Heart right ventricle (tissue), 16 donors: ENCODE measurements at places on chromosomes 6 and 20. TPM values are rescaled to one million over a fixed set of nuclear protein-coding genes. Genes with fewer than 3 reads are reported as not detected.

Gene DSP
- 392 TPM for total RNA-seq

Gene CLVS2
- not detected for total RNA-seq

Gene CST1
- total RNA-seq, result not detected

Gene POM121L2
- not detected for total RNA-seq

Gene EYS
- 0.02 TPM for total RNA-seq

Gene NCOA3
- total RNA-seq, result 22.4 TPM

Gene BTNL2
- not detected for total RNA-seq

GRCh38 chr20:54717983-54718382 is 242.6 kb downstream of the DOK5 start:
- H3K27ac ChIP-seq, result no peak overlapping the region
- no peak for DNase-seq
- H3K4me3 ChIP-seq, result no peak overlapping the region
- H3K36me3 ChIP-seq, result no peaks in the 10 kb centered on the region

DNA sequence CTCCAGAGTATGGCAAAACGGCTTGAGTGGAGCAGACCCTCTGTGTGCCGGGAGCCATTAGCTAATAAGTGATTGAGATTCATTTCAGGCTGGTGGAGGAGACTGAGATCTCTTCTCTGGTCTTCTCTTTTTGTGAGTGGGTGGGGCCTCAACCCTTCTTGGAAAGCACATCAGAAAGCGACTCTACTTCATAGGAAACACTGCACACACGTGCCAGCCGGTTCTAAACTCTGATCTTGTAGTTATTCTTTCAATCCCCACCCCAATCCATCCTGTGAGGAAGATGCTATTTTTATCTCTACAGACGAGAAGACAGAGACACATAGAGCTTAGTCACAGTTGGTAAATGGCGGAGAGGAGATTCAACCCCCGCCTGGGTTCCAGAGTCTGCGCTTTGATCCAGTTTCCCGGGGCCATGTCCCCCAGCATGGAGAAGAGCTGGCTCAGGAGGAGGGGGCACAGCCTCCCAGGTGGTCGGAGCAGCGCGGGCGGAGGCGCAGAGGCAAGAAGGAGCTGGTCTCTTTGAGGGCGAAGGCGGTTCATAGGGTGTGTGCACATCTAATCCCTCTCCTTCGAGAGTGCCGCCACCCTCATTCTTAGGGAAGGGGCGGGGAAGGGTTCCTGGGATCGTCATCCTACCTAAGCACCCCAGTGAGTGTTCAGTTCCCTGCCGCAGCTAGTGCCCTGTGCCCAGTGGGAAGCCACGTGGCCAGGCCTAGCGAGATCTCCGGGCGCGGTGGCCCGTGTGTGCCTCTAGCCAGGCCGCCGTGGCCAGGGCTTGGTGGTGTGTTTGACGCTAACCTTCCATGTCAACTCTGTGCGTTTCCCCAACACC is 49.0 kb upstream of the TAGAP start:
- H3K27me3 ChIP-seq, result no peaks in the 10 kb centered on the region
- no peak for DNase-seq
- H3K4me1 ChIP-seq, result no peaks in the 10 kb centered on the region
- H3K36me3 ChIP-seq, result no peaks in the 10 kb centered on the region

DNA sequence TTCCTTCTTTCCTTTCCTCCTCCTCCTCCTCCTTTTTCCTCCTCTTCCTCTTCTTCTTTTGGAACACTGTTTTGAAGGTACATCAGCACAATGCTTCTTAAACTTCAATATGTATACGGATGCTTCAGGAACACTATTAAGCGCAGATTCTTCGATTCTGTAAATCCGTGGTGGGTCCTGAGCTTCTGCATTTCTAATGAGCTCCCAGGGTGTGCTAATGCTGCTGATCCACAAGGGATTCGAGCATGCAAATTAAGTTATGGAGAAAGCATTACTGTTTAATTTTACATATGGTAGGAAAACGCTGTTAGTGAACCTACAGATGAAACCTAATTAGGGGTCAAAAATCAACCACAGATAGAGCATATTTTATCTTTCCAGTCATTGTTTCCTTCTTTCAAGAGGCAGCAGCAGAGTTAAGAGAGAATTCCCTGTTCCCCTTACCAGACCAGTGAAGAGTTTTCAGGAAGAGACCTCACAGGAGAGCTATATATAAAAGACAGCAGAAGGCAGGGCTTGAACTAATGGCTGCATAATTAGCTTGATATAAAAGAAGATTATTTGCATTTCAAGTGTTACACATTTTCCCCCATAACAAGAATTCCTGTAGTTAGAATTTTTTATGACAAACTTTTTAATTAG is 47.2 kb downstream of the KIF13A start:
- no peak for DNase-seq
- H3K4me1 ChIP-seq, result peaks cover 39% of the 10 kb centered on the region
- no peak overlapping the region for H3K4me3 ChIP-seq
- H3K27me3 ChIP-seq, result no peaks in the 10 kb centered on the region
- no peak overlapping the region for H3K27ac ChIP-seq

GRCh38 chr20:5024982-5025381 is 23.7 kb upstream of the SLC23A2 start:
- no peak for DNase-seq
- no peaks in the 10 kb centered on the region for H3K36me3 ChIP-seq
- no peaks in the 10 kb centered on the region for H3K27me3 ChIP-seq

GRCh38 chr6:157791450-157791849 is 31.6 kb upstream of the SNX9 start:
- H3K27ac ChIP-seq, result no peak overlapping the region
- H3K27me3 ChIP-seq, result no peaks in the 10 kb centered on the region
- no peak for DNase-seq
- no peaks in the 10 kb centered on the region for H3K36me3 ChIP-seq
- H3K4me1 ChIP-seq, result peaks cover 29% of the 10 kb centered on the region

DNA sequence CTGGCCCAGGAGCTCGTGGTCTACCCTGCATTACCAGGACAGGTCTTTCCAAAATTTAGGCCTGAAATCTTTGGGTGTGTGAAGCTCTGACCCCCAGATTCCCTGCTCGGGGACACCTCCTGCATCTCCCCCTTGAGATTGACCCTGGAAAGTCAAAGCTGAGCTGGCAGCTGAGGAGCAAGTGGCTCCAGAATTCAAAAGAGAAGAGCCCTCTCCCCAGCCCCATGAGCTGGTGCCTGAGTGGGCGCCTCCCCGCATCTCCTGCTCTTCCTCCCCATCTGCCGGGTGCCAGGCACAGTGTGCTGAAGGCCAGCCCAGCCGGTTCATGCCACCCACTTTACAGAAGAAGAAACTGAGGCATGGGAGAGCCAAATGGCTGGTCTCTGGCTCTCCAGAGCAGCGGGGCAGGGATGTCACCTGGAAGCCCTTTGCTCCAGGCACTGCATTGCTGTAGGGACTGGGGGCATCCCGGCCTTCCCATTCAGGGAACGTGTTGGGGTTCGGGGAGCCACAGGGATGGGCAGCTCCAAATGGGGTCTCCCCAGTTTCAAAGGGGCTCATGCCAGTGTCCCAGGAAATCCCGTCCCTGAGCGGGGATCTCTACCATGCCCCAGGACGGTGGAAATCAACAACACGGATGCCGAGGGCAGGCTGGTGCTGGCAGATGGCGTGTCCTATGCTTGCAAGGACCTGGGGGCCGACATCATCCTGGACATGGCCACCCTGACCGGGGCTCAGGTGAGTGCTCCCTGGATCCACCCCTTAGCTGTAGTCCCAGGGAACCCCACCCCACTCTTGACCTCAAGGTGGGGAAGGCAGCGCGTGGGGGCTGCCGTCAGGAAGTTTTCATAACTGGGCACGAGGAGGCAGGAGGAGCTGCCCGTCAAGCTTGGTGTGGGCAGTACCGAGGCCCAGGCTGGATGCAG is 20.5 kb downstream of the NPEPL1 start:
- peaks cover 22% of the 10 kb centered on the region for H3K36me3 ChIP-seq
- no peaks in the 10 kb centered on the region for H3K4me1 ChIP-seq
- no peak overlapping the region for H3K27ac ChIP-seq
- H3K4me3 ChIP-seq, result no peak overlapping the region

DNA sequence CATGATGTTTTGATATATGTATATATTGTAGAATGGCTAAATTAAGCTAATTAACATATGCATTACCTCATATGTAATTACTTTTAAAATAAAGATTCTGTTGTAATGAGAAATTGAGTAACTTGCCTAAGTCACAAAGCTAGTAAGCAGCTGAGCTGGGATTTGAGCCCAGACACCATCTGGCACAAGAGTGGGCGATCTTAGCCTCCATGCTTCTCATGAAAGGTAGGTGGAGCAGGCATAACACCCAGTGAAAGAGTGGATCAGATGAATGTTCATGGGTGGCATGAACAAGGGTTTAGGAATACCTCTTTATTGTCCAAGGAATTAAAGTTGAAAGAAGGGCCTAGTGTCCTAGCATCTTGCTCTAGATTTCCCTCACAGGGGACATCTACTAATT is 365.4 kb downstream of the TFAP2B start:
- H3K4me3 ChIP-seq, result no peak overlapping the region
- H3K27me3 ChIP-seq, result no peaks in the 10 kb centered on the region
- H3K27ac ChIP-seq, result no peak overlapping the region

DNA sequence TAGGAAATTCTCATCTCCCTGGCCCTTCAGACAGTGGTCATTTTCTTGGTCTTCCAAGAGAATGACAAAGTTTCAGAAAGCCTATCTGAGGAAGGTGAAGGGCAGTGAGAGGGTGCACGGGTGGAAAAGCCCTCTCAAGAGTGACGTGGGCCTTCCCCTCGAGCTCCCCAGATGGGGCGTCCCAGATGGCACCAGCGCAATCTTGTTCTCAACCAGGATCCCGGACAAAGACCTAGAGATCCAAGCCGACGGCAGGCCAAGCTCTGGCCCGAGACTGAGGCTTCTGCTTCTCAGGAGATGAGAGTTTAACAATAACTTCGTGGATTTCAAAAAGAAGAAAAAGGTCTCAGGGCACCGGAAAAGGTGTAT is 797 bp upstream of the ZNF133 start:
- no peaks in the 10 kb centered on the region for H3K27me3 ChIP-seq
- H3K36me3 ChIP-seq, result no peaks in the 10 kb centered on the region
- H3K27ac ChIP-seq, result peak overlapping the region; percentile 91
- peaks cover 13% of the 10 kb centered on the region for H3K4me1 ChIP-seq
- peak overlapping the region; percentile 90 for H3K4me3 ChIP-seq

DNA sequence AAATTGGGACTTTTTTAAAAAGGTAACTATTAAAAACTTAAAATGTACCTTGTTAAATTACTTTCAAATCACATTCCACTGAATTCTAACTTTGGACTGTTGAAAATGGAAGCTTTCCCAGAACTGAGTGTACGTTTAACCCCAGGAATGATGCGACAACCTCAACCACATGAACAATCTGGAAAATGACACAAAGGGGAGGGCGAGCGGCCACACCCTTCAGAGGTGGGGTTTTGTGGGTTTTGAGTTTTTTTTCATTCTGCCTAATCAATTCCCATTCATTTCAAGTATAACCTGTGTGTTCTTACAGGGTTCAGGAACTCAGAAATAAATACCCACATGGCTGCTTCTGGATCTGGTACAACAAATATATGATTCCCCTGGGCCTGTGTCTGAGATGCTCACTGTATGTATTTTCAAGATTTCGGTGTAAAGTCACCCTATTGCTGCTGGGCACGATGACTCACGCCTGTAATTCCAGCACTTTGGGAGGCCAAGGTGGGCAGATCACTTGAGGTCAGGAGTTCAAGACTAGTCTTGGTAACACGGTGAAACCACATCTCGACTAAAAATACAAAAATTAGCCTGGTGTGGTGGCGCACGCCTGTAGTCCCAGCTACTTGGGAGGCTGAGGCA is 21.6 kb downstream of the CNKSR3 start:
- H3K27ac ChIP-seq, result no peak overlapping the region
- no peak overlapping the region for H3K4me3 ChIP-seq
- H3K4me1 ChIP-seq, result peaks cover 59% of the 10 kb centered on the region
- no peaks in the 10 kb centered on the region for H3K36me3 ChIP-seq

DNA sequence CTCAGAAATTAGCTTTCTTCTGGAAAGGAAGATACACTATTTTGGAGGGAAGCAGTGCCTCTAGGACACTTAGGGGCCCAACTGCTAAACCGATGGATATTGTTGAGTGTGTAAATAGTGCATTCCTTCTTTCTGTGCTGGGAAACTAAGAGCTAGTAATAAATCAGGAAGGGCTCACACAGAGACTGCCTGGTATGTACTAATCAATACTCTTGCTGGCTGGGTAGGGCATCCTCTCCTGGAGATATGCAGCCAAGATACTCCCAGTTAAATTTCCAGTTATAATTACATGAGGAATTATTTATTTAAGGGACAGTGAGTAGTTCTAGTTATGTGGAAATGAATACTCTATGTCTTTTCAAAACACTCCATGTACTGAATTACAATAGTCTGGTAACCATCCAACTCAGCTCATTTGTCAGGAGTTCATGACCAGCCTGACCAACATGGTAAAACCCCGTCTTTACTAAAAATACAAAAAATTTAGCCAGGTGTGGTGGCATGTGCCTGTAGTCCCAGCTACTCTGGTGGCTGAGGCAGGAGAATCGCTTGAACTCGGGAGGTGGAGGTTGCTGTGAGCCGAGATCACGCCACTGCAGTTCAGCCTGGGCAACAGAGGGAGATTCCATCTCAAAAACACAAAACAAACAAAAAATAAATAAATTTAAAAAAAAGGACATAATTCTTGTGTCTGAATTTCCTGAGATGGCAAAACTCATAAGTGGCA is 100.0 kb downstream of the OR2B2 start:
- DNase-seq, result no peak
- no peak overlapping the region for H3K4me3 ChIP-seq
- H3K36me3 ChIP-seq, result no peaks in the 10 kb centered on the region

DNA sequence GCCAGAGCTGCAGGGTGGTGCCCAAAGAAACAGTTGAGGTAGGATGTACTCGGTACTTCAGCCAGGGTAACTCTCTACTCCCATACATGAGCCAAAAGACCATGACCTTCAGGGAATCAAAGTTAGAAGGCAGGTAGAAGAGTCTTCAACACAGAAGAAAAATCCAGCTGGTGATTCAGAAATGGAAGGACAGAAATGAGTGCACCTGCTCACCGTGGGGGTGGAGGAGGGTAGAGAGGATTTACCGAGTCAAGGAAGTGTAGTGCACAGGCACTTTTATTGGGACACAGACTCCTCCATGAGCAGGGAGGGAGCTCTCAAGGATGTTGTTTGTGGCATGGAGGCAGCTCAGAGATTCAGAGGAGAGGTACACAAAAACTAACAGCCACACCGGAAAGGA is 330.3 kb upstream of the PRDM1 start:
- H3K27me3 ChIP-seq, result no peaks in the 10 kb centered on the region
- H3K36me3 ChIP-seq, result no peaks in the 10 kb centered on the region
- no peak overlapping the region for H3K27ac ChIP-seq
- H3K4me3 ChIP-seq, result no peak overlapping the region
- no peaks in the 10 kb centered on the region for H3K4me1 ChIP-seq
- no peak for DNase-seq

- no peak overlapping the region for H3K4me3 ChIP-seq
- DNase-seq, result no peak
- H3K36me3 ChIP-seq, result no peaks in the 10 kb centered on the region
- no peak overlapping the region for H3K27ac ChIP-seq
- no peaks in the 10 kb centered on the region for H3K4me1 ChIP-seq
Measured at GRCh38 chr20:16953858-16954257, 205.7 kb downstream of the OTOR start.

DNA sequence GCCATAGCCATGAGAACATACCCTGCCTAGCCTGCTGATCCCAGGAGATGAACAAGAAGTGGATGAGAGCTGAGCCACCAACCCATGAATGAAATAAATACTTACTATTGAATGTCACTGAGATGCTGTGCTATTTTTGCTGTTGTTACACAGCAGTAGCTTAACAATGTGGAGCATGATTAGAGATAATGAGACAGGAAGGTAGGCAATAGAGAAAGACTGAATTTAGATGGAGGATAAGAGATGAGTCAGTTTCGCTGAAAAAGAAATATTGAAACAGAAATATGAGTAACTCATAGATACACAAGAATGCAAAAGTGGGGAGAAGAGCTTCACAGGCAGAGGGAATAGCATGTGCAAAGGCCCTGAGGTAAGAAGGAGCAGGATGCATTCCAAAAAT is 94.9 kb upstream of the TOP1 start:
- no peaks in the 10 kb centered on the region for H3K4me1 ChIP-seq
- no peaks in the 10 kb centered on the region for H3K36me3 ChIP-seq
- DNase-seq, result no peak
- H3K27ac ChIP-seq, result no peak overlapping the region
- no peak overlapping the region for H3K4me3 ChIP-seq
